Glutamatergic neuron (in vitro differentiated cells): ENCODE measurements at places on chromosomes 6 and 20. TPM values are rescaled to one million over a fixed set of nuclear protein-coding genes. Genes with fewer than 3 reads are reported as not detected.
A peak's percentile ranks its signal among the peaks of the same experiment; 100 is the strongest.

- no peak overlapping the region for H3K4me3 ChIP-seq
- peak overlapping the region; percentile 26 for H3K27ac ChIP-seq
- peaks cover 12% of the 10 kb centered on the region for H3K4me1 ChIP-seq
- no peaks in the 10 kb centered on the region for H3K36me3 ChIP-seq
Measured at GRCh38 chr6:154757352-154758050, 24.3 kb downstream of the SCAF8 start.

GRCh38 chr6:163816441-163816840 is 401.9 kb downstream of the QKI start:
- DNase-seq: no peak
- peaks cover 5% of the 10 kb centered on the region for H3K4me1 ChIP-seq
- H3K4me3 ChIP-seq: no peak overlapping the region

- no peaks in the 10 kb centered on the region for H3K27me3 ChIP-seq
- H3K4me1 ChIP-seq: no peaks in the 10 kb centered on the region
- H3K27ac ChIP-seq: no peak overlapping the region
- H3K36me3 ChIP-seq: peaks cover 19% of the 10 kb centered on the region
Measured at GRCh38 chr6:108242259-108242658, 18.6 kb downstream of the SNX3 start.

DNA sequence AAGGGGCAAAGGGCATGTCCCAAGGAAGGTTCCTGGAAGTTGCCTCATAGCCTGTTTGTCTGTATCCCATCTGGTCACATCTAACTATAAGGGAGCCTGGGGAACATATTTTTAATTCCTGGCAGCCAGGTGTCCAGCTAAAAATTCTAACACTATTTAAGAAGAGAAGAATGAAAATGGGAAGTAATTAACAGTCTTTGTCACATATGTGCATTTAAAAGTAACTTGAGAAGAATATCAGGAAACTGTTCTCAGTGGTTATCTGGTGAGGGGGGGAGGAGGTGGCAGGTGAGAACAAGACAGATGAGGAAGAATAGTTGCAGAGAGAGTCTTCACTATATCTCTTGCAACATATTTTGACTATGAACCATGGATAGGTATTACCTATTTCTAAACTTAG is 75.5 kb upstream of the ELOVL5 start:
- no peak overlapping the region for H3K27ac ChIP-seq
- H3K4me3 ChIP-seq: no peak overlapping the region
- H3K36me3 ChIP-seq: no peaks in the 10 kb centered on the region
- no peaks in the 10 kb centered on the region for H3K27me3 ChIP-seq

DNA sequence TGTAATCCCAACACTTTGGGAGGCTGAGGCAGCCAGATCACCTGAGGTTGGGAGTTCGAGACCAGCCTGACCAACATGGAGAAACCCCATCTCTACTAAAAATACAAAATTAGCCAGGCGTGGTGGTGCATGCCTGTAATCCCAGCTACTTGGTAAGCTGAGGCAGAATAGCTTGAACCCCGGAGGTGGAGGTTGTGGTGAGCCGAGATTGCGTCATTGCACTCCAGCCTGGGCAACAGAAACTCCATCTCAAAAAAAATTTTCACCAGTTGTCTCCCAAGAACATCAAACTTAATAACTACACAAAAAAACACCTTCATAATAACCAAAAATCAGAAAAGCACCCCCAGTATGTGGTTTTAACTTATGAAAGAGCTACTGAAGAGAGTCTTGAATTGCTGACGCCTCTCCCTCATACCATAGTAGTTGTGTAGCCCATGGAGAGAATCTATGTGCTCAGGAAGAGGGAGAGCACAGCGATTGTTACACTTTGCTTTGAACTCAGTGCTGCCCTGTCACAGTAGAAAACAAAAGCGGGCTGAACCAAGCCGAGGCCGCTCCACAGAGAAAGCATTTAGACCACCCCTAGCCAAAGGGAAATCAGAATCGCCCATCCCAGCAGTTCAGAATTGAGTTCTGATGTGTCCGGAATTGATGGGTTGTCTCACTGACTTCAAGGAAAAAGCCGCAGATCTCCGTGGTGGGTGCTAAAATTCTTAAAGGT is 42.0 kb upstream of the GMPR start:
- H3K4me1 ChIP-seq: peaks cover 23% of the 10 kb centered on the region
- H3K36me3 ChIP-seq: no peaks in the 10 kb centered on the region
- H3K4me3 ChIP-seq: no peak overlapping the region

- peak overlapping the region; percentile 86 for H3K4me3 ChIP-seq
- no peaks in the 10 kb centered on the region for H3K36me3 ChIP-seq
- peaks cover 31% of the 10 kb centered on the region for H3K27me3 ChIP-seq
- H3K4me1 ChIP-seq: peaks cover 27% of the 10 kb centered on the region
Measured at GRCh38 chr20:31860390-31861134, 9.8 kb downstream of the DUSP15 start.

GRCh38 chr20:33671573-33672288 is 2.5 kb downstream of the NECAB3 start:
- DNase-seq: no peak
- H3K4me3 ChIP-seq: peak overlapping the region; percentile 92
- H3K36me3 ChIP-seq: no peaks in the 10 kb centered on the region
- H3K27me3 ChIP-seq: peaks cover 9% of the 10 kb centered on the region
- peaks cover 37% of the 10 kb centered on the region for H3K4me1 ChIP-seq

GRCh38 chr6:66161546-66162108 is 454.6 kb upstream of the EYS start:
- H3K36me3 ChIP-seq: peaks cover 39% of the 10 kb centered on the region
- H3K4me1 ChIP-seq: no peaks in the 10 kb centered on the region
- H3K27ac ChIP-seq: no peak overlapping the region
- H3K4me3 ChIP-seq: no peak overlapping the region
- peaks cover 2% of the 10 kb centered on the region for H3K27me3 ChIP-seq

DNA sequence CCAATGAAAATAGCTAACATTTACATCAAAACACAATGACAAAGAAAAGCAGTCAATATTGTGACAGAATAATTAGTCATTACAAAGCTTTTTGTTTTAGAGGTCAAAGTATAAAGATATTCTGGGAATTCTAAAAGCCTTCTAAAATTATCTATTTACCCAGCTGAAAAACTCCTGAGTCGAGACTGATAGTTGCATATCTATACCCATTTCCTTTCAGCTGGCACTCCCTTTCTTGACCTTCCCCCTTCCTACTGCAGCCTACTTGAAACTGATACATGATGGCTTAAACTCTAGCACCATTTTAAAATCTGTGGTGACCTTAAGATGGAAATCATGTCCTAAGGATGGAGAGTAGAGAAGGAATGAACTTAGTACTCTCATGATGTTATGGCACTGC is 38.6 kb downstream of the LMBRD1 start:
- no peak for DNase-seq
- H3K27me3 ChIP-seq: no peaks in the 10 kb centered on the region
- no peak overlapping the region for H3K4me3 ChIP-seq
- no peak overlapping the region for H3K27ac ChIP-seq

GRCh38 chr6:154752022-154752421 is 18.8 kb downstream of the SCAF8 start:
- no peak overlapping the region for H3K4me3 ChIP-seq
- DNase-seq: no peak

GRCh38 chr6:134979142-134979541 is 29.2 kb upstream of the ALDH8A1 start:
- no peaks in the 10 kb centered on the region for H3K36me3 ChIP-seq
- no peaks in the 10 kb centered on the region for H3K4me1 ChIP-seq
- no peak overlapping the region for H3K27ac ChIP-seq
- no peaks in the 10 kb centered on the region for H3K27me3 ChIP-seq

GRCh38 chr6:158536891-158537798 is 22.7 kb upstream of the TMEM181 start:
- H3K4me3 ChIP-seq: peak overlapping the region; percentile 89
- H3K27ac ChIP-seq: peak overlapping the region; percentile 84
- DNase-seq: peak; percentile 82
- H3K27me3 ChIP-seq: peaks cover 2% of the 10 kb centered on the region
- peaks cover 7% of the 10 kb centered on the region for H3K36me3 ChIP-seq

DNA sequence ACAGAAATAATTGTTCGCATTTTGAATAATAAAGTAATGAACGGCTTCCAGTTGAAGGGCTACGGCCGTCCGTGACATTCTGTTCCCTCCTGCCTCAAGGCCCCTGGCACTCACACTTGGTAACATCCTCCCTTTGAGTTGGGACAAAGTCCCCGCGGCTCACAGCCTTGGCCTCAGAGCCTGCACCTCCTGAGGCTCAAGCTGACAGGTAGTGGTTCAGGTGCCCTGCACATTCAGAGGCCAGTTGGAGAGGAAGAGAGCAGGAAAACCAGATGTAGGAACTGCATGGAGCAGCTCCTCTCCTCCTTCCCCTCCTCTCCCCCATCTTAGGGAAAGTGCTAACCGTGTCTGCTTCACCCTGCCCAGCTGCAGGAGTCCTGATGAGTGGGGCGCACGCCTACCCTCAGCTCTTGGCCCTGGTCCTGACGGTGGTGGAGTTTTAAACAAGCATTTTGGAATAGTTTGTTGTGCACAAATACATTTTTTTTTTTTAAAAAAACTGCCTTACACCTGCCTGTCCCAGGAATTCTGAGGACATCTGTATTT is 393.1 kb downstream of the SMOC2 start:
- H3K36me3 ChIP-seq: no peaks in the 10 kb centered on the region
- peaks cover 4% of the 10 kb centered on the region for H3K27me3 ChIP-seq
- DNase-seq: no peak
- H3K4me1 ChIP-seq: peaks cover 17% of the 10 kb centered on the region

DNA sequence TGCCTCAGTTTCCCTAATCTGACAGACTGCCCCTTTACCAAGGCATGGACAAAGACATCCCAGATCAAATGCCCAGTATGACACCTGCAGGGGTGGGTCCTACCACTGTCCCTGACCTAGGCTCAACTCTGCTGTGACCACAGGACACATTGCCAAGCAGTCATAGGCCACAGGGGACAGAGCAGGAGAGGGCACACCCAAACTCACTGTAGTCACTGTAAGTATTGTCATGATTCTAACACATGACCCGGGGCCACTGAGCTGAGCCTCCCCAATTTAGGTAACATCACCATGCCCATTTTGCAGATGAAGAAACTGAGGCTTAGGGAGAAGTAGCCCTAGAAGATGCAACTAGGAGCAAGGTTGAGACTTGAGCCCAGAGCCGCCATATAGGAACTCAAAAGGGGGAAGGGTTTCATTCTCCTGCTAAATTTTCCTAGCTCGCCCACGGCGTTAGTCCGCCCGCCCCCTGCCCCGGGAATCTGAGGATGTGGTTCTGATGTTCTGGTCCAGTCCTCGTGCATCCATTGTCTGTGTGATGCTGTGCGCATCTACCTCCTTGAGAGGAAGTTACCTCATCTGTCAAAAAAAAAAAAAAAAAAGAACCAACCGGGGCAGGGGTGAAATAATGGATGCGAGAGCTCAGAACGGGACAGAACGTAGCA is 44.8 kb downstream of the PMEPA1 start:
- peaks cover 6% of the 10 kb centered on the region for H3K4me1 ChIP-seq
- no peak overlapping the region for H3K27ac ChIP-seq
- no peak for DNase-seq
- no peak overlapping the region for H3K4me3 ChIP-seq

DNA sequence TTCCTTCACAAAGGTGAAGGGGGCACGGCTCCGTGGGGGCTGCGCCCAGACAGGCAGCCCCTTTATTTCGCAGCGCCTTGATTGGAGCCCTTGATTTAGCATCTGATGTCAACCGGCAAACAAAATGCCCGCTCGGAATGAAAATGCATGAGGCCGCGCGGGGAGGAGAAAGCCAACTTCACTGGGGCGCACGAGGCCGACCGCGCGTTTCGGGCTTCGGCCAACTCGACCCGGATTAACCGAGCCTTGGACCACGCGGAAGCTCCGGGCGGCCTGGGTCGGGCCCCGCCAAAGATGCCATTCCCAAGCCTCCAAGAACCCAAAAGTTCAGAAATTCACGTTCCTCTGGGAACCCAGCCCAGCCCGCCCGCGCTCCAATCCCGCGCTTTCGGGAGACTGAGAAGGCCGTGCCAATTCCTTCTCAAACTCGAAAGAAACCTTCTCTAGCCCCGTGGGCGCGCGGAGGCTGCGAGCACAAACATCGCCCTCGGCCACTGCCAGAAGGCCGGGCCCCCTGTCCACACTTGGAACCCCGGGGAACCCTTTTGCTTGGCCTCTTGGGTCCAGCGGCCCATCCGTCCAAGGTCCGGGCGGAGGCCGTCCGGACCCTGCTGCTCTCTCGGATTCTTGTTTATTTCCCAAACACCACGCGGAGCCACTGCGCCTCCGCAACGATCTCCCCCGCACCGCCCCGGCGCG is 879 bp upstream of the INSM1 start:
- peak overlapping the region; percentile 93 for H3K4me3 ChIP-seq
- peaks cover 24% of the 10 kb centered on the region for H3K4me1 ChIP-seq
- H3K27me3 ChIP-seq: peaks cover 43% of the 10 kb centered on the region
- peaks cover 21% of the 10 kb centered on the region for H3K36me3 ChIP-seq

- H3K36me3 ChIP-seq: no peaks in the 10 kb centered on the region
- no peak for DNase-seq
- H3K4me3 ChIP-seq: no peak overlapping the region
Measured at GRCh38 chr6:32069878-32070515, 31.8 kb downstream of the CYP21A2 start.

DNA sequence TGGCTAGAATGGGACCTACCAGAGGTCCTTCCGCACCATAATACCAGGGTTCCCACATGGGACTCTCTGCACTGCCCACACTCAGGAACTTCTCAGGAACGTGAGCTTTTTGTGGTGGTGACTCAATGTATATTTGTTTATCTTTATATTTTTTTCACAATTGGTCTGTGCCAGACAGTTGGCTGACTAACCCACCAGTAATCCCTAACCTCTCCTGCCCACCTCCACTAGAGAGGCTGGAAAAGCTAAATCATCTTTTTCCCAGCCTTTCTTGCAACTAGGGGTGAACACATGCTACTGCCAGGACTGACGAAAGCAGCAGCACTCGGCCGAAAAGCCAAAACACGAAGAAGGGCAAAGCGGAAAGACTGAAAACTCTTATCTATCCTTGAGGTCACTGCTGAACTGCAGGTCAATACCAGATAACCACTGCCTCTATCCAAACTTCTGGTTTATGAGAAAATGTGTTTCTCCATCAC is 112.9 kb downstream of the TRERF1 start:
- DNase-seq: no peak
- H3K27me3 ChIP-seq: peaks cover 5% of the 10 kb centered on the region
- H3K4me3 ChIP-seq: no peak overlapping the region
- H3K27ac ChIP-seq: no peak overlapping the region
- peaks cover 14% of the 10 kb centered on the region for H3K4me1 ChIP-seq
- no peaks in the 10 kb centered on the region for H3K36me3 ChIP-seq

GRCh38 chr6:3500262-3501014 is 43.6 kb upstream of the SLC22A23 start:
- no peak for DNase-seq
- no peak overlapping the region for H3K4me3 ChIP-seq
- no peaks in the 10 kb centered on the region for H3K36me3 ChIP-seq
- H3K4me1 ChIP-seq: peaks cover 15% of the 10 kb centered on the region
- H3K27ac ChIP-seq: no peak overlapping the region

GRCh38 chr6:28606424-28607391 is 81.0 kb downstream of the GPX5 start:
- DNase-seq: peak; percentile 84
- H3K27me3 ChIP-seq: peaks cover 11% of the 10 kb centered on the region
- H3K4me3 ChIP-seq: peak overlapping the region; percentile 81
- H3K27ac ChIP-seq: peak overlapping the region; percentile 95
- H3K4me1 ChIP-seq: peaks cover 23% of the 10 kb centered on the region

- H3K27ac ChIP-seq: no peak overlapping the region
- no peaks in the 10 kb centered on the region for H3K36me3 ChIP-seq
- no peak for DNase-seq
- H3K4me3 ChIP-seq: no peak overlapping the region
- H3K4me1 ChIP-seq: no peaks in the 10 kb centered on the region
Measured at GRCh38 chr6:144305985-144306384, 20.9 kb downstream of the UTRN start.

BPIFB4 gene
- total RNA-seq: not detected

MOXD1 gene
- total RNA-seq: not detected

CTCFL gene
- not detected for total RNA-seq

NRSN1 gene
- total RNA-seq: 5.7 TPM

SCRT2 gene
- total RNA-seq: 28.0 TPM

HM13 gene
- total RNA-seq: 320 TPM

OR12D3 gene
- total RNA-seq: not detected

ESR1 gene
- not detected for total RNA-seq

TSPO2 gene
- not detected for total RNA-seq

TMEM244 gene
- total RNA-seq: not detected

COL9A3 gene
- total RNA-seq: 78.7 TPM

NHSL1 gene
- 57.8 TPM for total RNA-seq
